Cerebellum (tissue), 4 donors: ENCODE measurements at places on chromosomes 5 and 9. TPM values are rescaled to one million over a fixed set of nuclear protein-coding genes. Genes with fewer than 3 reads are reported as not detected.

Gene MEIKIN
- total RNA-seq = not detected

Gene GRIN1
- 23.6 TPM for total RNA-seq

Gene CDX1
- not detected for total RNA-seq

Gene PSAT1
- total RNA-seq = 42.8 TPM

Gene HTR4
- total RNA-seq = 0.54 TPM

Gene GPX8
- 7.9 TPM for total RNA-seq

Gene SPATA9
- 0.82 TPM for total RNA-seq

Gene GTF3C5
- 26.5 TPM for total RNA-seq

Gene PALM2AKAP2
- total RNA-seq = 4.5 TPM

Gene PDE6A
- not detected for total RNA-seq

Gene INSL4
- not detected for total RNA-seq

Gene KCNV2
- total RNA-seq = not detected

Gene CCDC183
- 1.7 TPM for total RNA-seq

Gene ABCA2
- total RNA-seq = 29.0 TPM

Gene SHOC1
- not detected for total RNA-seq

Gene CNTFR
- 18.6 TPM for total RNA-seq

Gene SV2C
- total RNA-seq = 9.3 TPM

Gene SLC6A7
- total RNA-seq = 5.9 TPM

Gene HK3
- total RNA-seq = 0.82 TPM

Gene ANKRD31
- 0.82 TPM for total RNA-seq

Gene PROB1
- total RNA-seq = 1.1 TPM

Gene CTXN3
- 2.8 TPM for total RNA-seq

Gene ACOT12
- 2.4 TPM for total RNA-seq

Gene BAAT
- total RNA-seq = not detected

Gene HRH2
- total RNA-seq = 4.0 TPM

Gene ZDHHC11B
- 7.3 TPM for total RNA-seq

Gene FOXI1
- not detected for total RNA-seq

Gene NME5
- 14.7 TPM for total RNA-seq

Gene FOXD1
- total RNA-seq = 1.1 TPM

Gene OR13C9
- 0.45 TPM for total RNA-seq

Gene ISL1
- not detected for total RNA-seq

Gene PDGFRB
- total RNA-seq = 37.9 TPM

Gene LSM11
- 61.5 TPM for total RNA-seq

Gene ZNF366
- total RNA-seq = 1.1 TPM

Gene PCDHB2
- 16.0 TPM for total RNA-seq

Gene IFNA13
- not detected for total RNA-seq
